ENCODE measurements at places on chromosomes 4 and X.

GRCh38 chrX:10028283-10029104 lies 61.3 kb downstream of the CLDN34 start:
- no peak for DNase-seq

GRCh38 chr4:26780539-26780938 lies 80.1 kb upstream of the STIM2 start:
- DNase-seq, result no peak

- no peak for DNase-seq
Observed at GRCh38 chr4:152095701-152096070, 334.9 kb upstream of the GATB start.

DNA sequence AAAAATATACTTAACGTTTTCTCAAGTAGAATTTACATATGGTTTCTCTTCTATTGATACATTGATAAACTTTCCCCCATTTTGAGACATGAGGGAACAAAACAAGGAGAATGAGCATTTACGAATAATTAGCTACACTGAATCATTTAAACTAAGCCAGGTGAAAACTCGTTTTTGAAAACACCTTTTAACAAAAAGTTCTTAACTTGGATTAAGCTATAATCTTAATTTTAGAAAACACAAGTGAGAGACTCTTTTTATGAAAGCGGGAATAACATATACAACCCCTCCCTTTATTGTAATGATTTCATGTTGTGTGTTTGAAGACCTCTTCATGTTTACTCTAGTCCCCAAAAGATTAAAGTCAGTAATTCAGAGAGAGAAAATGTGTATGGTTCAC lies 20.1 kb downstream of the PDLIM3 start:
- DNase-seq, result no peak

GRCh38 chrX:109842611-109843010 lies 109.6 kb upstream of the ACSL4 start:
- DNase-seq, result no peak

DNA sequence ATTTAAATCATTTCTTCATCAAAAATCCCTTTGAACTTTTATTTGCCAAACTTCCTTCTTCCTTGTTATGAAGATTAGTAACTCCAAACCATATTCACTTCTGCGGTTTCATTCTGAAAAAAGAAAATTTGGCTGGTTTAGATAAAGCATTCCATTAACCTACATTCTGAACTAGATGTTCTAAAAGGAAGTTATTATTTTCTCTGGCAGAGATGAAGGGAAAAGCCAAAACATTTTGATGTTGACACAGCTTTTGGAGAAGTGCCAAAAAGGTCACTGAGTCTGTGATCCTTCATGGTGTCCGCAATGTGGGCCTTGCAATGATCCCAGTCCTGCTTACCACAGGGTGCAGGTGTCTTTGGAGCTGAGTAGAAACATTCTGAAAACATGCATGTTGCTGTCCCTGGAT lies 36.0 kb downstream of the CXCL8 start:
- peak; percentile 9 for DNase-seq

GRCh38 chr4:87251106-87251505 lies 30.7 kb upstream of the KLHL8 start:
- DNase-seq, result no peak

- no peak for DNase-seq
Observed at GRCh38 chr4:188145601-188146000, 6.4 kb downstream of the TRIML1 start.

DNA sequence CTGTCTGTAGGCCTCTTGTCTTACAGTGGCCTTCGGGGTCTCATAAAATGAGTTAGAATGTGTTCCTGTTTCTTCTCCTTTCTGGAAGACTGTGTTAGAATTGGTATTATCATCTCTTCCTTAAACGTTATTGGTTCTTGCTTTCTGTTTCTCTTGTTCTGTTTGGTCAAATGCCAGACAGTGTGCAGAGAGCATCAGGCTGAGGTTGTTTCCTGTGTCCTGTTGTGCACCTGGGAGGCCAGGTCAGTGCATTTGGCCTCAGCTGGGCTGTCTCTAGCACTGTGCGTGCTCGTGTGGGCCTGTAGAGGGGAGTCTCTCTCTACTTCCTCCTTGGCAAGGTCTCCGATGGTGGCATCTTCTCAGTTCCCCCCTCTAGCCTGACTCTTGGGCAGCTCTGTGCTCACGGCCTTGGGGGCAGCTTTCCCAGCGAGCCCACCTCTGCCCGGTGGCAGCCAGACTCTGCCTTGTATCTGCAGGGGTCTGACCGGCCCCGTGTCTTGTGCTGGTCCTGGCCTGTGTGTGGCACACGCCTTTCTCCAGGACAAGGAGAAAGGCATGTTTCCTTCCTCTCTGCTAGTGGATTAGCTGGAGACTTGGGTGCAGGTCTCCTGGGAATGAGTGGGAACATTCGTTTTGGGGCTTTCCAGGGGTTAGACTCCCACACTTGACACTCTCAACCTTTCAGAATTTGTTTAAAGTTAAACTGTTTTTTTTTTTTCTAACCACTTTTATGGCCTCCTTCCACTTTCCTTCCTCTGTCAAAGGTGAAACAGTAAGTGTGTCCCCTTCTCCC lies 62.3 kb downstream of the FAM193A start:
- no peak for DNase-seq

GRCh38 chr4:110085131-110085530 lies 113.3 kb downstream of the ELOVL6 start:
- no peak for DNase-seq

DNA sequence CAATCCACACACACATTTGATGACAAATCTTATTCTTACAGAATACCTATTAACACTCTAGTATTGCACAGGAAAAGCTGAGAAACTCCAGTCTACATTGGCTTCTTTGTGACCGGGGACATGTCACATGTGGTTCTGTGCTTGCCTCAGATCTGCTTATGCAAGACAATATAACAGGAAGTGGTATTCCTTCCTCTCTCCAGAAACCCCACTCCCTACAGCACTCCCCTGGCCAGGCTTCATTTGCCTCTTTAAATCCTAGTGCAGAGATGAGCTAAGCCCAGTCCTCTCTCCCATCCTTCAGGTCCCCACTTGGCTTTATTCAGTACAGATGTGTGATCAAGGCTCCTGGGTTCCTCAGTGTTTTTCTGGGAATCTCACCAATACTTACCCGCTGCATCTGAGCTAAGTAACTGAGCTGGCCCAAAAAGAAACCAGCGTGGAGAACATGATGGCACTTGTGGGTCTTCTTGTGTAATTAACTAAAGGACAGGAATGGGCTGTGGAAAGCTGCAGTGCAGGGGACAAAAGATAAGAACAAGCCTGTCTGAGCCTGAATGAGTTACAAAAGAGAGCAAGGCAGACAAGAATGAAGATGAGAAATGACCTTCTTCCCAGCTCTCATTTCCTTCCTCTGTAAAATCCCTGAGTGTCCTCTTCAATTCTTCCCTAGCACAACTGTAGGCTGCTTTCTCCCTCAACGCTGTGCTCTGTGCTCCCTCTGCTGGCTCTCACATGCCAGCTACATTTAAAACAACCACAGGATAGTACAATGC lies 105.6 kb downstream of the HNRNPD start:
- peak; percentile 49 for DNase-seq

DNA sequence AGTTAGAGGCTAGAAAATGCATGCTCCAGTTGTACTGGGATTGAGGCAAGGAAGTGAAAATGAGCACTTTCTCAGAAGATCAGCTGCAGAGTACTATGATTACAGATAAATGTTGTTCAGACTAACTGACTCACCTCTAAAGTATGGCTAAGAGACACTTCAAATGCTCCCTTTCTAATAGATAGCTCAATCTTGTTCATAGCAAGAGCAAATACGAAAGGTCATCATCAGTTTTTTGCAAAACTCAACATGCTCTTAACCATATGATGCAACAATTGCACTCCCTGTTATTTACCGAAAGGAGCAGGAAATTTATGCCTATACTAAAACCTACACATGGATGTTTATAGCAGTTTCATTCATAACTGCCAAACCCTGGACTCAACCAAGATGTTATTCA lies 838.4 kb upstream of the INTU start:
- no peak for DNase-seq

GRCh38 chrX:80432863-80433262 lies 12.6 kb downstream of the TENT5D start:
- no peak for DNase-seq

DNA sequence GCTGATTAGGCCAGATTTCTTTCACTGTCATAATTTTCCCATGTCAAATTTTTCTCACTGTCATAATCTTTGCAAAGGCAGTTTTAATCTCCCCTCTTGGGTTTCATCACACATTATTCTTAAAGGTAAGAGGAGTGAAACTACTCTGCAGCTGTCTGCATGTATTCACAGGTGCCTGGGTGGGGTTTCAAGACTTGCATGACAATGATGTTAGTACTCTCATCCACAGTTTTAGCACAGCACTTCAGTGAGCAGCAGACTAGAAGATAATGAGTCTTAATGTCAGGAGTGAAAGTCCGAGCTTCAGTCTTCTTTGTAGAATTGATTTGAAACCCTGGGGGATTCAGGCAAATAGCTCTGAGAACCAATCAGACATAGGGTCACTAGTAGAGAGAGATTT lies 182.5 kb upstream of the GALNT7 start:
- no peak for DNase-seq

GRCh38 chr4:113784497-113785250 lies 23.1 kb upstream of the CAMK2D start:
- DNase-seq, result no peak

DNA sequence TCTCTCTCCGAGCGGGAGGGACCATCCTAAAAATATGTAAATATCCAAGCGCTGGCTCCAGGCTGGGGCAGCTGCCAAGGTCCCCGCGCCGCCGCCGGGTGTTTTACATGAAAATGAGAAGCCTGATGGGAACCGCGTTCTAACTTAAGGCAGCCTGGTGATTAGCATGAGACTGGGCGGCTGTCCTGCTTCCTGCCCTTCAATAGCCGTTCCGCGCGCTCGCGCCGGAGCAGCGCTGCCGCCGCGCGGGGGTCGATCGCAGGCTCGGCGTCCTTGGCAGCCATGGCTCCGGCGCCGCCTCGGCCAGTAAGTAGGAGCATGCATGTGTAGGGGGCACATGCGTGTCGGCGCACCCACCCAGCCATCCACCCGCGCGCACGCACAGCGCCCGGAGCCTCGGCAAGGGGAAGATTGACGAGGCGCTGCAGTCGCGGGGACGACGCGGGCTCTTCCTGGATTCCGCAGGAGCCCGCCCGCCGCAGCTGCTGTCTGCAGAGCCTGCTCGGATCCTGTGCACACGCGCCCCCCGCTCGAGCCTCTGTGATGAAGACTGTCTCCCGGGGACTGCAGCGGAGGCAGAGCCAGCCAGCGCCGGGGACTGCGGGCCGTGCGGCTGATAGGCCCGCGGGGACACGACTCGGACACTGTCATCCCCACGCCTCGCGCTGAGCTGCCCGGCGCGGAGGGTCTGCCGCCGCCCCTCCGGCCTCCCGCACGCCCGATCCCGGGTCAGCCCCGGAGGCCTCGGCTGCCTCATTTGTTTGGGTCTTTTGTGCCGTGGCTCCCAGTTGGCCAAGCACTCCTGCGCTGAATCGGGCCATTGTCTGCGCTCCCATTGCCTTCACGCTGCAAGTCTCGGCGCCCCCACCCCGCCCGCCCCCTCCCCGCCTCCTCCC lies 734 bp downstream of the STOX2 start:
- no peak for DNase-seq

DNA sequence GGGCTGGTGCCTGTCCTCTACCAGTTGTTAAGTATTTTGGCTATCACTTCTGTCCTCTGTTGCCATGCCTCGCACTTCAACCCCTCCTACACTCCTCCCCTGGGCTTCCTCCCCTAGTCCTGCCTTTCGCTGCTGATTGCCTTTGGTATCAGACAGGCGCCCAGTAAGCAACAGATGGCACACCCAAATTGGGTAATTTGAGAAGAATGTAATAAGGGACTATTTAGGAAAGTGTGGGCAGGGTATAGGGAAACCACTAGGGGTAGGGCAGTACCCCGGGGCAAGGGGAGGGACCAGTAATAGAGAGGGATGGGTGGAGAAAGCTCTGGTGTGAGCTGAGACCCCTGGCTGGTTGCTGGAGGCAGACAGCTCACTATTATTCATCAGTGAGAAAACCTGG lies 172.7 kb upstream of the USP9X start:
- no peak for DNase-seq

GRCh38 chrX:80285131-80285773 lies 135.0 kb upstream of the TENT5D start:
- no peak for DNase-seq

DNA sequence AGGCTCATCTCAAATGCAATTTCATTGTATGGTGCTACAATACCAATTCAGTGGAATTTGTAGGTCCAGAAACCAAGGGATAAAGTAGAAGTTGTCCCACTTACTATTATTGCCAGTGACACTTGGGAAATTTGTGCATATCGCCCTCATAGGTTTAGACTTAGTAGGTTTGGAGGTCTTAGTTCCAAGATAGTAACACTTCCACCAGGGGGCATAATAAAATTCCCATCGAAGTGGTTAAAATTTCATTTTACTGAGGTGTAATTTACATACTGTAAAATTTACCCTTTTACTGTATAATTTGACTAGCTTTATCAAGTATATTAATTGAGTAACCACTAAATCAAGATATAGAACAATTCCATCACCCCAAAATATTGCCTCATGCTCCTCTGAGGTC lies 174.6 kb downstream of the INPP4B start:
- no peak for DNase-seq

- peak; percentile 33 for DNase-seq
Observed at GRCh38 chr4:89482251-89482650, 174.7 kb upstream of the GPRIN3 start.

DNA sequence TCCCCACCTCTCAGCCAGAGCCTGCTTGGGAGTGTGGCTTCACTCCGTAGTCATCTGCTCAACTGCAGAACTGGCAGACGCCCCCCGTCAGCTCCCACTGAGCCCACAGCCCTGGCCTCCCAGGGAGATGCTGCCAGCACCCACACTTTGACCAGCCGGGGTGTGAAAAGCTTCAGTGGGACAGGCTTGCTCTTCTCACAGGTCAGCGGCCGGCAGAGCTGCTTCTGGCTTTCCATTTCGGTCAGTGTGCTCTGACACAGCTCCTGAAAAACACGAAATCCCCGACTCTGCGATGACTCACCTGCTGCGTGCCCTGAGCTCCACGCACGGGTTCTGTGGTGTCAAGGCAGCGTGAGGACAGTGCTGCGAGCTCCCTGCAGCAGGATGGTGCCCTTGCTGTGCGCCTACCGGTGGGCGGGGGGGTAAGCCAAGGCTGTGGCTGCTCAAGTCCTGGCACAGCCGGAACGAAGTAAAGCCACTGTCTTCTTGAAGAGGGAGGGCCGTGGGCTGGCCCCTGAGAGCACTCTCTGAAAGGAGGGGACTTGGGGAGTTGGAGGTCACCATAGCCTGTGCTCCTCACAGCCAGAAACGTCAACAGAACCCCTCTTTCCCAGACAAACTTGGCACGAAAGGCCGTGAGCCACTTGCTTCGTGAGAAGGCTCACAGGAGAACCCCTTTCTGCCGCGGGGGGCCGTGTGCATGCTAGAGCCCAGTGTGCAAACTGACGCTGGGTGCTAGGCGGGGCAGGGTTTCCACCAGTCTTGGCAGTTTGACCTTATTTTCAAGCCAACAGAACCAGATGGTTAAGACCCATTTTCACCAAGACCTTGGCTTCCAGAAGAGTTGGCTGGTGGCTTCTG lies 23.6 kb downstream of the NOP14 start:
- no peak for DNase-seq

Measured in NCI-H1417 treated with DMSO at 0.1 percent for 48 hours (cell line).